Inflammatory macrophage treated with lipopolysaccharide for 4 hours (primary cell): ENCODE measurements at places on chromosomes 5 and 9.

DNA sequence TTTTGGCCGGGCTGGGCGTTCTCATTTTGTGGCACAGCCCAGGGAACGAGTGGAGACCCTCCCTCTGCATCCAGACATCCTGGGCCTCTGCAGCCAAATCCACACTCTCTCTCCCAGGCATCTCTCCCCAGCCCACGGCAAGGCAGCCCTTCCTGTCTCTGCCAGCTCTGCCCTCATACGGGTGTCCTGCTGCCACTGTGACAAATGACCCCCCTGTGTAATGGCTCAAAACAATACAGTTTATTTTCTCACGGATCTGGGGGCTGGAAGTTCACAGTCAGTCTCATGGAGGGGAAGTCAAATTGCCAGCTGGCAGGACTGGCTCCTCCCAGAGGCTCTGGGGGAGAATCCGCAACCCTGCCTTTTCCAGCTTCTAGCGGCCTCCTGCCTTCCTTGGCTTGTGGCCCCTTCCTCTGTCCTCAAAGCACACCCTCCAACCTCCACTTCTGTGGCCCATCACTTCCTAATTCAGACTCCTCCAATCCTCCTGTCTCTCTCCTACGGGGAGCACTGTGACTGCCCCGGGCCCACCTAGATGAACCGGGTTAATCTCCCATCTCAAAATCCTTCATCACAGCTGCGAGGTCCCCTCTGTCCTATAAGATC, 70.2 kb upstream of the COL5A1 start:
- no peak for DNase-seq

DNA sequence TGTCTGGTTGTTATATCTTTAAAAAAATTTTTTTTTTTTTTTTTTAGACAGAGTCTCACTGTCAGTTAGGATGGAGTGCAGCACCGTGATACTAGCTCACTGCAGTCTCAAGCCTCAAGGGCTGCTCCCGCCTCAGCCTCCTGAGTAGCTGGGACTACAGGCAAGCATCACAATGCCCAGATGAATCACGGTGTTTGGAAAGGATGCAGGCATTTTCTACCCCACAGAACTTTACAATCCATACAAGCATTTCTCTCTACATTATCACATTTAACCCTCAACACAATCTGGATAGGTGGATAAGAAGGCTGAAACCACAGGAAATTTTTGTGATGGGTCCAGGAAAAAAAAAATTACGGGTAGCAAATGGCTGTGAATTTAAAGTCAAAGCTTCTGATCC, 5.8 kb upstream of the PCA3 start:
- no peak for DNase-seq

- no peak for DNase-seq
These were observed 97.0 kb downstream of the ANKRD33B start for GRCh38 chr5:10660720-10661387.

DNA sequence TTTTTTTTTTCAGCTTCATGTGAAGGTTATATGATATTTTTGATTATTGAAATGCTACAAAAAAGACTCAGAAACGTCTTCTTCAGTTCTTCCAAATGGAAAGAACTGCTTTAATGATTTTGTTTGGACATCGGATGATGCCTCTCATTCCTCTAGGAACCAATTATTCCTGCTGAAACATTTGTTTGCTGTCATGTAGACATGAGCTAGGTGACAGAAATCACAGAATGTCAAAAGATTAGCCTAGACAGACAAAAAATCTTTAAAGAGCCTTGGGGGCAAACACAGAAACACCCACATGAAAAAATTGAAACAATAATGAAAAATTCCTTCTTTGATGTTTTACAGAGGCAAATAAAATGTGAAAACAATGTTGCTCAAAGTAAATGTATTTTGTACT, 244.2 kb upstream of the EDIL3 start:
- DNase-seq = no peak

- DNase-seq = peak; percentile 37
These were observed 46.6 kb upstream of the IPPK start for GRCh38 chr9:92716557-92716956.

DNA sequence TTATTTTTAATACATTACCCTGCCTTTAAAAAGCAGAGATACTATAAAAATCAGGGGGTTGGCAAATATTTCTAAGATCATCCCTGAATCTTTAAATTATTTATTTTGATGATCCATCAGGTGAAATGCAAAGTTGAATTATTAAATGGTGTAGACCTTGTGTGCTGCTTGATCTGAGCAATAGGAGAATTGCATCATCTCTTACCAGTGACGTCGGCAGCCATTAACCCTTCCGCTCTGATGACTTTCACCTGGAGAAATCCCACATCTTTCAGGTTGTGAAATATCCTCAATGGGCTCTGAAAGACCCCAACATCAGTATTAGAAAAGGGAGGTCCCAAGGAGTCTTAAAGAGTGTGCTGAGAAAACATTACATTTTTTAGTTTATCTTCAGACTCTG, 270.2 kb downstream of the SLF1 start:
- DNase-seq = no peak

- no peak for DNase-seq
These were observed 4.1 kb upstream of the TLE4 start for GRCh38 chr9:79567671-79568098.

DNA sequence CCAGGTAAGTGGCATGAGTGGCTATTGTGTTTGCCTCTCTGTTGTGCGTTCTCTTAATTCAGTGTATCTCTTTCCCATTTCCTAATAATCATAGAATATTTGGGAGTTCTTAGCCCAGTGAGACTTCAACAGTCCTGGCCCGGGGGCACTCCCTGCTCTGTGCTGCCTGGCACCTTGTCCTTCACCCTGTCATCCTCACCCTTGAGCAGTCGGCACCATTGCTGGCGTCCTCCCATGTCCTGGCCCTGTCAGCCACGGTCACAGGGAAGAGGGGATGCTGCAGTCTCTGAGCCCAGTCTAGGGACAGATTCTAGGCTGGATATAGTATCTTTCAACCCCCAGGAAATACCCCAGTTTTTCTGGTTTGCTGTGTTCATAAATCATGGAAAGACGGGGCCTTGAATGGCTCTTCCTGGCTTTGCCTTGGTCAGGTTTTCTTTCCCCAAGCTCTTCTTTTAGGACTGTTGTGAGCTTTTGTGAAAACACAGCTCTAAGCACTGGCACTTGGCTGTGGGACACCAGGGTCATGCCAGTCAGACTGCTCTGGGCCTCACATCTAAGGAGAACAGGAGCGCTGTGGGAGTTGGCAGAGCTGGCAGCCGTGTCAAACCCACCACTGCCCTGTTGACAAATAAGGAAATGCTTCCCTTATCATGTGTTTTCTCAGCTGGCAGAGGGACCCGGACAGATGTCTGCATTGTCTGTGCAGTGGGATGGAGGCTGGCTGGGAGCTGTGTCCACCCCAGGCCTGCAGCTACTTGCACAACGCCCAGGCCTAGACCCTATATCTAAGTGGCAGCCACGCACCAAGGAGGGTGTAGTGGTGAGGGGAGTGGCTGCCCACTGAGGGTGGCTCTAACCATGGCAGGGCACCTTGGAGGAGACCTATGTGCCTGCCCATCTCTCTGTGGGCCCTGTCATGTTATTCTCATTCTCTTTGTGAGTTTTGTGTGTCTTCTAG, 378.6 kb downstream of the ICE1 start:
- DNase-seq = no peak

DNA sequence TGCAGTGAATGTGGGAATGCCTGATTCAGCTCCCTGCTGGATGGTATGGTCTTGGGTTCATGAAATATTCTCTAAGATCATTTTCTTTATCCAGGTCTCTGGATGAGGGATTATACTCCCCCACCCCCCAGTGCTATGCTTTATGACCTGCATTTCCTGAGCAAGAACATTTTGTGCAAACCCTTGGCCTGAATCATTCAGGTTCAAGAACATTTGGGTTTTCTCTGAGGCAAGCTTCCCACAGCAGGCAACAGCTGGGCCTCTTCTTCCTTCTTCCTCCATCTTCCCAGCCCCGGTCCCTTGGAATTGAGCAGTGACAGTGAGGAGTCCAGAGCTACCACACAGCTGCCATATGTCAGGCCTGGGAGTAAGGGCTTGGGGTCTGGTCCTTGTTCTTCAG, 58.6 kb upstream of the TNFSF15 start:
- DNase-seq = no peak

GRCh38 chr5:35182910-35183535, 47.3 kb downstream of the PRLR start:
- peak; percentile 62 for DNase-seq

DNA sequence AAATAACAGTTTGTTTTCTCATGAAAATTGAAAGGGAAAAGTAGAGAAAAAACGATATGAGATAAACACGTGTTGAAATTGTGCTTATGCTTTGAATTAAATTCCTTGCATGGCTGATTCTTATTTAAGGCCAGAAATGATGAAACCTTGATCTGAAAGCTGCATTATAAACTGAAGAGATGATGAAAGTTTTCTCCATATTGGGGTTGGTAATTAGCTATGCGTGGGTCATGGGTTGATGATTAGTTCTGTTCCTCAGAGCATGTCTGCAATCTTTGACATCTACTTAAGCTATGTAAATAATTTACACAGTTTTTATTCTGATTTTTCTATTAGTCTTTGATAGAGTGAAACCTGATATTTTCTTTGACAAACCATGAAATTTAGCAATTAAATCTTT, 264.1 kb downstream of the CD180 start:
- no peak for DNase-seq

- no peak for DNase-seq
These were observed 7.6 kb upstream of the TBC1D2 start for GRCh38 chr9:98263080-98263479.

- DNase-seq = no peak
These were observed 171.4 kb upstream of the PLCXD3 start for GRCh38 chr5:41681840-41682239.

DNA sequence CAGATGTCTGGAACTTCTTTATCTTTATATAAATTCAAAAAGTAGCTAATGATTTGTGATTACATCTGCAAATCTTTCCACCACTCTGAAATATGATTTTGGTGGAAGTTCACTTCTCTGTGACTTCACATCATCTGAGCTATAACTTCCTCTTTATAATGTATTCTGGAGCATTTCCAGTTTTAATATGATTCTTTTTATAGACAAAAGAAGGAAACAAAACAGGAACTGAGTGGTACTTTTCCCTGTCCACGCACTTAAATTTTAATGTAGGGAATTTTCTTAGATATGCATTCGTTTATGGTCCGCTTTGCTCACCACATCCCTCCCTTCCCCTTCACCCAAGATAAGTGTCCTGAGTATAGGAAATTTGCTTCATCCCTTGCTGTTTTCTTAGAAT, 333.5 kb downstream of the CHSY3 start:
- peak; percentile 71 for DNase-seq

- no peak for DNase-seq
These were observed 119.6 kb upstream of the IL12B start for GRCh38 chr5:159449925-159450324.

GRCh38 chr9:135737840-135738521, 36.0 kb downstream of the KCNT1 start:
- DNase-seq = no peak

- DNase-seq = no peak
These were observed 387.1 kb upstream of the PAPPA start for GRCh38 chr9:115766370-115766955.

- no peak for DNase-seq
These were observed 369.7 kb downstream of the LRRC70 start for GRCh38 chr5:62948301-62948700.

GRCh38 chr5:179596421-179596820, 27.1 kb downstream of the HNRNPH1 start:
- no peak for DNase-seq

- DNase-seq = no peak
These were observed 773.8 kb upstream of the CHD1 start for GRCh38 chr5:99702565-99702964.

- no peak for DNase-seq
These were observed 191.6 kb upstream of the CTNND2 start for GRCh38 chr5:12095808-12096281.

GRCh38 chr9:69955536-69956355, 87.9 kb upstream of the MAMDC2 start:
- no peak for DNase-seq

- no peak for DNase-seq
These were observed 54.8 kb upstream of the ADAMTS2 start for GRCh38 chr5:179400020-179400419.

GRCh38 chr5:172946146-172946545, 13.1 kb upstream of the RPL26L1 start:
- no peak for DNase-seq

DNA sequence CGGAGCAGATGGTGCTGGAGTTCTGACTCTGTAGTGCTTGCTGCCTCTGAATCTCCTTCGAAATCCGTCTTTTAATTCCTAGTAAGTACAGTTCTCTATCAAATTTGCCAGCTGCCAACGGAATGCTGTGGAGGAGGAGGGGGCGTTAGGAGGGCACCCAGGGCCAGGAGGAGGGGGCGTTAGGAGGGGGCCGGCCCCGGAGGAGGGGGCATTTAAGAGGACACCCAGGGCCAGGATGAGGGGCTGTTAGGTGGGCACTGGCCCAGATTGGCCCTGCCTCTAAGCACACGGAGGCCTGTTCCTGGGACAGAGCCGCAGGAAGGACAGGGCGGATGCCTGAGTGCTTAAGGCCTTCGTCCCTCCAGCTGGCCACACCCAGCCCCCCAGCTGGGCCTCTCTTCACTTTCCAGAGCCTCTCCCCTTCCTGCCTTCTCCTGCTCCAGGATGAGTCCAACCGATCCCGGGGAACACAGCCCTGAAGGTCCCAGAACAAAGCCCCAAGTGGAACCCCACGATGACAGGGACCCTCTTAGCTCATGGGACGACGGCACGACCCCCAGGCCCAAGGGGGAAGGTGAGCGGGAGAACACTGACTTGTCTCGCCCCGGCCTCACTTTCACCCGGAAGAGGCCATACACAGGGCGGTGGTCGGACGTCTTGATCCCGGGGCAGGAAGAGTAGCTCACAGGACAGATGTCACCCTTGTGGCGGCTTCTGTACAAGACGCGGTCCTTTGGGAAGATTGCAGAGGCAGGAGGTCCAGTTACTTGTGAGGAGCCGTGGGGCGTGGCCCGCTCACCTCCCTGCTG, 9.8 kb downstream of the INPP5E start:
- no peak for DNase-seq

- no peak for DNase-seq
These were observed 62.6 kb upstream of the SLC25A51 start for GRCh38 chr9:37966412-37967013.
